ENCODE measurements at places on chromosomes 3 and 15.

DNA sequence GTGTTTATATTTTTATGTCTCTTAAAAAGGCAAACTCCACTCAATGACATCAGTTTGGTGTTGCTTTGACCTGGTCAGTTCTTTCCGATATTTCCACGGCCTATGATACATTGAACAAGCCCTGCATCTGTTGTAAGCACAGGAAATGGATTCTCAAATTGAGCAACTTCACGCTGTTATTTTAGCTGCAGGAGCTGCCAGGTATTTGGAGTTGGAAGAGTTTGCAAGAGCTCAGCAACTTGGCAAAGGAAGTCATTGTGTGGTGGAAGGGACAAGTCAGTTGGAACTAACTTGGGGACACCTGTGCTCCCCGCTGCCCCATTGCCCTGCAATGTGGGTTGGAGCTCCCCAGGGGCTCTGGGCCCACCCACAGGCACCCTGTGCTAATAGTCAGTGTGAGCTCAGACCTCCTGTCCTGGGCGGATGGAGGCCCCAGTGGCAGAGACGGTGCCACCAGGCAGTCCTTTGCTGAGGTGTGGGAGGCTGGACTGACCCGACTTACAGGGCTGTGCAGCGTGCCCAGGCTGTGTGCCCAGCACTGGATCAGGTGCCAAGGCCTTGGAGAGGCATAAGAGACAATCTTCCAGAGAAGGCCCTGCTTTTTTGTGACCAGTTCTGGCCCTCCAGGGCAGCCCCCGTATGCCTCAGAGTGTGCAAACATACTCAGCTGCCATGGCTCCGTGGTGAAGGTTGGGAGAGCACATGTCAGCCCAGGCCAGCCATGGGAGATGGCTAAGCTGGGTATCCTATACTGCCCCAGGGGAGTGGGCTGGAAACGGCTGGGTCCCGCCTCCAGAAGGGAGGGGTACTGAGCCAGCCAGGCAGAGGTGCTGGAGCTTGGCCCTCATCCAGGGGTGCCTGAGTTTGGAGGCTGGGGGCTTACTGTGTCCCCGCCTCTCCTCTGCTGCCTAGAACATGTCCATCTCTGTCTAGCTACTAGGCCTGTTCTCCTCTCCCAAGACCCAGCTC lies 43.5 kb downstream of the KY start:
- no peak for DNase-seq

- DNase-seq: no peak
Observed at GRCh38 chr3:140296796-140297352, 361.9 kb downstream of the CLSTN2 start.

DNA sequence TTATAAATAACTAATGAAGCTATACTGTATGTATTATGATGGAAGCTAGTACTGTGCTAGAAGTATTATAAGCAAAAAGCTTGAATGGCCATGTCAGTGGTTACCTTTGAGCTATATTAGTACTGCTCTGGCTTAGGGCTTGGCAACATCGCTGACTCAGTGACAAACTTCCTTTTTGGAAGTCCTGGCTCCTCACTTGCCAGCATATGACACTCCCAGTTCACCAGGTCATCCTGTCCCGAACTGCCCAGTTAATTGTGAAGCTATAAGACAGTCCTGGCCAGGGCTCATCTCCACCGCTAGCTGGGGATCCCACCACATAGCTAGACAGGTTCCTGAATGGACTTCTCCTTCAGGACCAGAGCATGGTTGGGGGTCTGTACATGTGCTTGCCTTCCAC lies 31.9 kb downstream of the RAB8B start:
- DNase-seq: no peak

DNA sequence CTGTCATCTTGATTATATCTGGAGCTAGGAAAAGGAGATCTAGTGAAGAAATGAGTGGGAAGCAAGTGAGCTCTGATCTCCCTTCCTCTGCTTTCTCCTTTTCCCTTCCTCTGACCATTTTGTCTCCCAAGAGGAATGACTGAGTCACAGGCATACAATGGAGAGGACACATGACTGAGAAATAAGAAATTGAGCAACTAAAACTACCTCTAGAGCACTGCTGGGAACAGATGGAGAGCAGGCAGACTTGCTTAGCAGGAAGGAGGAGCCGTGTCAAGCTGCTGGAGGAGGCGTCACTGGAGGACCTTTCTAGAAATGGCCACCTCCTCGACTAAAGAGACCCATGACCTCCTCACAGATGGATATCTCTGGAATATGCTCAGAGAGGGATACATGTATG lies 66.9 kb upstream of the MYO5C start:
- no peak for DNase-seq
